HT1080 (cell line): ENCODE measurements at places on chromosomes 11 and 22. TPM values are rescaled to one million over a fixed set of nuclear protein-coding genes. Genes with fewer than 3 reads are reported as not detected.

The OR52A1 gene
- not detected in 2 replicates for total RNA-seq

The RIN1 gene
- 44.2 and 47.5 TPM in 2 replicates for total RNA-seq

The OR56A3 gene
- total RNA-seq, result not detected in 2 replicates

The UBE2L6 gene
- 37.3 and 51.2 TPM in 2 replicates for total RNA-seq

The LRRC4C gene
- not detected in 2 replicates for total RNA-seq

The KCNE3 gene
- total RNA-seq, result not detected in 2 replicates

The ADM2 gene
- total RNA-seq, result 0.67 and 0.79 TPM in 2 replicates

The TSGA10IP gene
- 0.05 TPM in 1 of 2 replicates, not detected in the other for total RNA-seq

The GSTT2B gene
- total RNA-seq, result 3.5 and 6.3 TPM in 2 replicates

The OR51F1 gene
- not detected in 2 replicates for total RNA-seq

The DCDC1 gene
- not detected in 2 replicates for total RNA-seq

The CNIH2 gene
- total RNA-seq, result 1.5 and 2.6 TPM in 2 replicates

The C11orf65 gene
- not detected in 2 replicates for total RNA-seq

The RBMXL2 gene
- not detected in 2 replicates for total RNA-seq

The LTO1 gene
- total RNA-seq, result 18.6 and 20.4 TPM in 2 replicates

The ELF5 gene
- total RNA-seq, result not detected in 2 replicates

The MYEOV gene
- 0.73 and 1.1 TPM in 2 replicates for total RNA-seq

The FTH1 gene
- total RNA-seq, result 334 and 1,409 TPM in 2 replicates

The ROBO4 gene
- 21.1 and 25.0 TPM in 2 replicates for total RNA-seq

The SLC22A25 gene
- total RNA-seq, result not detected in 2 replicates

The TLCD5 gene
- 7.7 and 8.6 TPM in 2 replicates for total RNA-seq

The CFAP300 gene
- total RNA-seq, result 0.05 and 0.57 TPM in 2 replicates

The OR2AG2 gene
- not detected in 2 replicates for total RNA-seq

The PATE4 gene
- total RNA-seq, result not detected in 2 replicates

The LYVE1 gene
- not detected in 2 replicates for total RNA-seq

The IGSF9B gene
- total RNA-seq, result 0.17 and 0.64 TPM in 2 replicates

The RAG2 gene
- not detected in 2 replicates for total RNA-seq

The ACCS gene
- 5.0 and 5.8 TPM in 2 replicates for total RNA-seq

The KRTAP5-2 gene
- not detected in 2 replicates for total RNA-seq

The FERMT3 gene
- total RNA-seq, result 1.5 and 2.0 TPM in 2 replicates

The NDUFC2 gene
- total RNA-seq, result 244 and 279 TPM in 2 replicates

The LINC01488 gene
- not detected in 2 replicates for total RNA-seq

The GP1BB gene
- total RNA-seq, result not detected in 2 replicates
